Fibroblast of skin of abdomen (primary cell): ENCODE measurements at places on chromosomes 5 and 9.
A peak's percentile ranks its signal among the peaks of the same experiment; 100 is the strongest.

- no peak for DNase-seq
These were observed 651.6 kb downstream of the HTR1A start for GRCh38 chr5:63310644-63311043.

GRCh38 chr9:116942593-116943061 is 255.5 kb downstream of the TRIM32 start:
- no peak for DNase-seq

DNA sequence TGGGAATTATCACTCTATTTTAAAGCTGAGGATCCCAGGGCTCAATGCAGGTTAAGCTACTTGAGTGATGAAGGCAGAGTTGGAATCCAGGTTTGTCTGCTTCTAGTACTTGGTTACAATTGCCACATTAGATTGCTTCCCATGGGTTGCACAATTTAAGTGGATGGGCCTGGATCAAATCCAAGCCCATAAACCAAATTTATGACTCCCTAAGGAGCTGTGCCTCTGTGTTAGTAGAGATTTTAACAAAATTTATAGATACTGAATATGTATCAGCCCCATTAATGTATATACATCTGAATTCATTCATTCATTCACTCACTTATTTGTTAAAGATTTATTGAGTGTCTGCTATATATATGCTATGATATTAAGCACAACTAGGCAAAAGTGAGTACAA is 332.3 kb upstream of the KLF9 start:
- DNase-seq = peak; percentile 73

- no peak for DNase-seq
These were observed 73.7 kb downstream of the PCDH1 start for GRCh38 chr5:141804475-141804874.

- peak; percentile 25 for DNase-seq
These were observed 180.2 kb downstream of the DENND1A start for GRCh38 chr9:123749580-123750202.

DNA sequence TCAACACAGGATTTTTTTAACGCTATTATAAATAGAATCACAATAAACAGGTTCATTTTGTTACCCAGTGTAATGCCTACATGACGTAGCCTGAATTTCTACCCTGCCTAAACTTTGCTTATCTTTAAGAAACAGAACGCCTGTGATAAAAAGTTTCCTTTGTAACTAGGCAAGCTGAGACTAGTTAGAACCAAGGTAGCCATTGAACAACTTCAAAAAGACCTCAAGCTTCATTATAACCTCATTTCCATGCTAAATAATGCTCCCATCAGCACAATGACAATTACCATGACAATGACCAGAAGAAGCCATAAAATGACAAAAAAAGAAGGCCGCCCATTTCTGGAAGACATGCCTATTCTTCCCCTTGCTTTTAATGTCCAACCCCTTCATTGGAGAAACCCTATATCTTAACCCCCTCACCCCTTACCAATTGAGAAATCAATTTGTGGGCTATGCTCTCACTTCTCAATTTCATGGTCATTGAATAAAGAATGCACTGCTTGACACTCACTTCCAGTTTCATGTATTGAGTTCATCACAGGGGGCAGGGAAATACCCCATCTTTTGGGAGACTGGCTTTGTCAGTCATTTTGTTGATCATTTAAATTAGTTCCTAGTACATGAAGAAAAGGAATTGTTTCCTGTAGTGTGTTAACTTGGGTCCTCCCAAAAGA is 276.8 kb downstream of the MCTP1 start:
- no peak for DNase-seq

DNA sequence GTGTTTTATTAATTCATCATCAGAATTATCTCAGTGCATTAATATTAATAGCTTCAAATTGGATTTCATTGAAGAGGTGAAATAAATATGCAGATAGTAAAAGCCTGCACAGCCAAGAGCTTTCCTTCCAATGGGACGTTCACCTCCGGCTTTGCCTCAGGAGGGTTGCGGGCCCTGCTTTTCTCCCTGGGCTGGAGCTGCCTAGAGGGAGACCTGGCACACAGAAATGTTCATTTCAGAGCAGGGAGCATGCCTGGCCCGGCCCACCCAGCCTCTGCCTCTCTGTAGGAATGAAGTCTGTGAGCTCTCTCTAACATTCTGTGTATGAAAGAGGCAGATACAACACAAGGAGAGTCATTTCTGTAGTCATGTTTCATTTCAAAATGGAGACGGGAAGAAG is 100.4 kb upstream of the IRX2 start:
- no peak for DNase-seq

- no peak for DNase-seq
These were observed 119.2 kb upstream of the SV2C start for GRCh38 chr5:75964008-75964407.

- no peak for DNase-seq
These were observed 28.0 kb downstream of the ATP6V0E1 start for GRCh38 chr5:173011566-173011965.

GRCh38 chr5:142426129-142427014 is 101.6 kb upstream of the SPRY4 start:
- DNase-seq = no peak

GRCh38 chr5:126848253-126848652 is 71.3 kb downstream of the LMNB1 start:
- no peak for DNase-seq

DNA sequence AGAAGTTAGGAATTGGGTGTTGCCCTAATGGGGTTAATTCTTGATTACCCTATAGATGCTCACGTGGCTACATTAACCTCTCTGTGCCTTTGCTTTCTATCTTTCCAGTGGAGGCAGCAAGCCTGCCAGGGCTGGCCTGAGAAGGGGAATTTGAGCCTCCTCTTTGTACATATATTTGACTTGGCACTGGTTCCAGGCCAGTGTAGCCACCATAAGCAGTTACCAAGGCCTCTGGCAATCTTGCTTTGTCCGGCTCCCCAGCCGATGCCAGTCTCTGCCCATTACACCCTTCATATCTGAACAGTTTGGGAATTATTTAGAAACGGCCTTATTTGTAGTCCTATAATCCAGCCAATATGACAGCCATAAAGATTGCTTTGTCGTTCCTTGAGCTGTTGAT is 58.6 kb upstream of the PPARGC1B start:
- DNase-seq = no peak

DNA sequence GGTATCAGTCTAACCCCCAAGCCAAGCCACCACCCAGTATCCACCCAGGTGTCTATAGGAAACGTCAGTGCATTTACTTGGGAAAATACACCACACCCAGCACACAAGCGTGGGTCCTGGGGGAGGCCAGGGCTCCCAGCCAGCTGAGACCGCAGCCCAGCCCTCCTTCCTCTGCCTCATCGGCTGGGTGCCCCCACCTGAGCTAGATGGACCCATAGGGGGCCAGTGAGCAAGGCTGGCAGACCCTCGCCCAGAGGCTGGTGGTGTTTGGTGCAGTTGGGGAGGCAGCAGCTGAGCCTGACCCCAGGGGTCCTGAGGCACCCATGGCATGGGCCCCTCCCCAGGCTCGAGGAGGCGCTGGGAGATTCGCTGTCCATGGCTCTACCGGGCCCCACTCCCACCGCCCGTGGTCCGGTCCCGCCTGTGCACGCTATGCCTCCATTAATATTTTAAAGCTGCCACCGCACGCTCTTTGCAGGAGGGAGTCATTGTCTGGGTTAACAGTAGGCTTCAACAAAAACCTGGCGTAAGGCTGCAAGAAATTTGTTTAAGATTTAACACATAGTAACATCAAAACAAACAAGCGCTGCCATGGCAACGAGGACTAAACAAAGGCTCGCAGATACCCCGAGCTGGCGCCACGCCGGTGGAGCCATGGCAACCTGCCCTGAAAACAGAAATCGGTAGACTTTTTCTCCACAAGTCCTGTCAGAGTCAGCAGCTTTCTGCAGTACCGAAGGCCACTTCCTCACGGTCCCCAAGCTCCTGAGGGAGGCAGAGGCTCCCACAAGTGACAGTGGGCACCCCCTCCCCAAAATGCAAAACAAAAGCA is 20.6 kb downstream of the TPPP start:
- DNase-seq = peak; percentile 51

DNA sequence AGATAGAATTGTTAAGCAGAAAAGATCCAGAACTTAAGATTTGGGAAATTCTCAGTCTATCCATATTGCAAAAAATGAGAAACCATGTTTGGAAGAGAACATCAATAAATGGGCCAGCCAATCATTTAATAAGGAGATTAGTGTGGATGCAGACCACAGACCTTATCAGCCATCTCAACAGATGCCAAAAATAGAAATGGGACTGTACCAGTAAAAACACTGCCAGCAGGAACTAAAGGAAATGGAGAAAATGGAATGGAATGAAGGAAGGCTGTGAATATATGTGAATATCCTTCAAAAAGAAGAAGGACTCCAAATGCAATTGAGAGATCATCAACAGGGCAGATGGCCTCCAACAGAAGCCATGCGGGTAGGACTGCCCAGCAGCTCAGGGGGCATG is 52.7 kb upstream of the ZNF618 start:
- DNase-seq = no peak

GRCh38 chr9:630817-631216 is 210.7 kb upstream of the DMRT1 start:
- DNase-seq = no peak

DNA sequence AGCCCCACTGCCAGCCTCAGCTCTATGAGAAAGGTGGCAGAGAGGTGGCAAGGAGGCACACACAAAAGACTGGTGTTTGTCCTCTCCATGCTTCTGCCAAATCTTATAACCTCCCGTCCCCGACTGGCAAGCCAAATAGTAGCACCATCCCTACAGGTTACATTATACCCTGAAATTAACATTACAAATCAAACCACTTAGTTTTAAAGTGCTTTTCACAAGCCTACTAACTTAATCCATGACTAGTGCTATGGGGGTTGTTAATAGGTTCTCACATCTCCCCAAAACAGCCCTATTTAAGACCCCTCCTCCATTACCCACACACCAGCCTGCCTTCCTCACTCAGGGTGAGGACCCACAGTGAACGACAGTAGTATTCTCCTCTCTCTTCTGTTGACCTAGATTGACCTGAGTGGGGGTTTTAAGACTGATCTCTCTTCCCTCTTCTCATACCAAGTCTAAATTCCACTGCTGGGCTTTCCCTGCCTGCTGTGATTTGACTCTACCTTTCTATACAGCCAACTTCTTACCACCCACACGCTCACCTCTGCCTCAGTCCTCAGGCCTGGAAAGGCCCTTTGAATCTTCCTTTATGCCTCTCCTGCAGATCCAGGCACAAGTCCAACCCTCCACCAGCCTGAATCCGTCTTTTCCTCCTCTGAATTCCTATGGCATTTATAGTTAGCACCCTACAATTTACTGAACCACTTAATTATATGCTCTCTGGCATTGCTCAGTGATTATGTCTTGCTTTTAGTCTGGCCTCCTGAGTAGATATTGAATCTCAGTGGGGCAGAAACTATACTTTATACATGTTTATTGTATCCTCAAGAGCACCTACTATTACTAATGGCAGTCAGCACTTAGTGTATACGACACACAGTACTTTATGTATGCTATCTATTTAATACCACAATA is 116.1 kb downstream of the TMEM174 start:
- no peak for DNase-seq
